Kidney (tissue), 22 donors: ENCODE measurements at places on chromosomes 3 and 15. TPM values are rescaled to one million over a fixed set of nuclear protein-coding genes. Genes with fewer than 3 reads are reported as not detected.

PLCH1 gene
- 9.6 TPM for total RNA-seq

GRCh38 chr3:76324101-76324500, 538.8 kb upstream of the ZNF717 start:
- no peak for DNase-seq

ACOX2 gene
- total RNA-seq = 18.6 TPM

DNA sequence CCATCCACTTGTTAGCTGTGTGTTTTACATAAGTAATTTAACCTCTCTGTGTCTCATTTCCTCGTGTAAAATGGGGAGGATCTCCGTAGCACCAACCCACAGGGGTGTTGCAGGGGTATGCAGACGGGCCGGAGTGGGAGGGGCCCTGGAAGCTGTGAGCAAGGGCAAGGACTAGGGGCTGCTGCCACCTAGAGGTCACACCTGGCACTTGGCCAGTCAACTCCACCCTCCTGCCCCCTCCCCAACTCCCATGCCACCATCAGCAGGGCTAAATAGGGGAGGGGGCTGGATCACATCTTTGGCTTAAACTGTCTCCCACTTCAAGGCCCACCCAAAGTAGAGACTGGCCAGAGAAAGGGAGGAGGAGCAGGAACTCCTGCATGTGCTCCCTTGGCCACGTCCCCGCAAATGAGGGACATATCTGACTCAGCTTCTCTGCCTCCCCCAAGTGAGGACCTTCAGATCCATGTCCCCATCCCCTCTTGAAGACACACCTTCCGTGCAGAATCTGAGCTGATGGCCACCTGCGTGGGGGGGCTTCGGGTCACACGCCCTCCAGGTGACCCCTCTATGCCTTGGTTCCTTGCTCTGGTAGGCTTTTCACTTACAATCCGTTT, 2.6 kb downstream of the CCDC9B start:
- peak; percentile 86 for DNase-seq

- DNase-seq = no peak
Measured at GRCh38 chr3:178777718-178778411, 241.6 kb downstream of the KCNMB2 start.

DNA sequence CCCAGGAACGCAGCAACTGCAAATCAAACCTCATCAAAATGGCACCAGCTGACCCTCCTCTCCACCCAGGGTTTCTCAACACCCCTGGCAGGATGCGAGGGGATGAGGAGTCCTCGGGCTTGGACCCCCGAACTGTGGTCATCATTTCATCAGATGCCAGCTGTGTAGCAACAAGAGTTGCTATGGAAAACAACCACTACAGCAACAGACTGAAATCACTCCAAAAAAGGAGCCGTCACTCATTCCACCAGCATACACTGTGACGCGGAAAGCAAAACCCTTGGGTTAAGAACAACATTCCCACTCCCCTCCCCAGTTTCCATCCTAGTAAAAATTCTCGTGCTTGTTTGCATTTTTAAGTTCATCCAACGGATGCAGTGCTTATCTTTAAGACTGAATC, 40.1 kb downstream of the VGLL4 start:
- DNase-seq = no peak

DNA sequence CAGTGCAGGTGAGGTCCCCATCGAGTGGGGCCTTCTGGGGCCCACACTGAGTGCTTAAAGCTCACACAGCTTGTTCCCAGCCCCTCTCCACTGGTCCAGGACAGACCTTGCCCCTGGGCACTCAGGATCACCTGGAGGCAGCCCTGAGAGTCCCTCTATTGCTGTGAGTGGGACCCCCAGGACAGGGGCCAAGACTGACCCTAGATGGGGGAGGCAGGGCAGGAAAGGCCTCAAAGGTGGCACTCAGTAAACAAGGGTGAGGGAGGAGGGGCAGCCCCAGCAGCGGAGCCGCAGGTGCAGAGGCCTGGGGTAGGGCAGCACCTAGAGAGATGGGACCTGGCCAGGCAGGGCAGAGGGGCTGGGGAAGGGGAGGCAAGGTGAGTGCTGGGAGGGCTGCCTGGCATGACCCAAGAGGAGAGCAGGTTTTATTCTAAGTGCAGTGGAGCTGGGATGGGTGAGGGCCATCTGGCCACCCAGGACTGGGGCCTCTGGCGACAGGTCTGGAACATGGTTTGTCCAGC, 27.9 kb downstream of the CFAP100 start:
- no peak for DNase-seq

- no peak for DNase-seq
Measured at GRCh38 chr3:46690798-46691197, 2.7 kb downstream of the ALS2CL start.

- no peak for DNase-seq
Measured at GRCh38 chr3:142269767-142270166, 44.4 kb upstream of the GK5 start.

DNA sequence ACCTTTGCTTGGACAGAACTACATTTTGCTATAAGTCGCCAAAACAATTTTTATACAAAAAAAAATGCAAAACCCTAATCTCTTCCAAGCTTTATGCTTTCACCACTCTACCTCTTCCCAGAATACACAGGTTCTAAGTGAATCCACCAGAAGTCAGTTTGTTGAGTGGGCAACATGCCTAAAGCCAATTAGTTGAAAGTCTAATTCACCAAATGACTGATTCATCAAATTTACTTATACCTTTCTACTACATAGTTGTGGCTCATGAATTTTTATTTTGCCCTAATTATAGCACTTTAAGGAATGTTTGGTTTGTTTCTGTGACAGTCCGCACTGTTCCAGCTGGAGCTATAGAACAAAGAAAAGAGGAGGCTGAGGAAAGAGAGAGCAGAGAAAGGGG, 265.9 kb upstream of the TGFBR2 start:
- no peak for DNase-seq

ANKUB1 gene
- not detected for total RNA-seq

NAALADL2 gene
- total RNA-seq = 20.2 TPM

DNA sequence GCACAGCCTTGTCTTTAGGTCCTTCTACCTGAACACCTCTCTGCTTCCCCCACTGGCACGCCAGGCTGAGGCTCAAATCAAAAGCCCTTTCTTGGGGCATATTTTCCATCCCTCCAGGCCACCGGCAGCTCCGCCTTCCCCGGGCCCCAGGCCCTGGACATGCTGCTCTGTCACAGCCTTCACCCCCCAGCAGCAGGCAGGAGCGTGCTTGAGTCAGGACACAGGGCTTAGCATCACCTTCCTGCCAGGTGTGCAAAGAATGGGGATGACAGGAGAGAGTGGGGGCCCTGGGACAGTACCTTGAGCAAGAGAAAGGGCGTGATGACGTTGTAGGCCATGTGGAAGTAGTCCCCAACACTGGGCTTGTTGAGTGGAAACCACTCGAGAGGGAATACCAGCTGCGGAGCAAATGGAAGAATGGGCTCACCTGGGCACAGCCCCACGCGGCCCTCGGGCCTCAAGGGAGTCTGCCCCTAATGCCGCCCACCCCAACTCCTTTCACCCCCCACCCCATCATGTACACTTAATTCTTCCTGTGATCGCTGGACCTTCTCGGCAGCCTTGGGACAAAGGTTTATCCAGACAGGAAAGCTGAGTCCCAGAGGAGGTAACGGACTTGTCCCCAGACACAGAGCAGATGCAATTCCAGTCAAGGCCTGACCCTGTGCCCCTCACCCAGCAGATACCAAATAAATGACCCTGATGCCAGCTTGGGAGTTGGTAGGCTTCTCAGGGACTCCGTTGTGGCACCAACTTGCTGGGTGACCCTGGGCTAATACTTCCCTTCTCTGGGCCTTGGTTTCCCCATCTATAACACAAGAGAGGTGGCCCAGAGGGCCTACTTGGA, 9.1 kb upstream of the CALML4 start:
- DNase-seq = no peak

GRCh38 chr3:140834266-140835037, 107.2 kb upstream of the SLC25A36 start:
- DNase-seq = no peak

DNA sequence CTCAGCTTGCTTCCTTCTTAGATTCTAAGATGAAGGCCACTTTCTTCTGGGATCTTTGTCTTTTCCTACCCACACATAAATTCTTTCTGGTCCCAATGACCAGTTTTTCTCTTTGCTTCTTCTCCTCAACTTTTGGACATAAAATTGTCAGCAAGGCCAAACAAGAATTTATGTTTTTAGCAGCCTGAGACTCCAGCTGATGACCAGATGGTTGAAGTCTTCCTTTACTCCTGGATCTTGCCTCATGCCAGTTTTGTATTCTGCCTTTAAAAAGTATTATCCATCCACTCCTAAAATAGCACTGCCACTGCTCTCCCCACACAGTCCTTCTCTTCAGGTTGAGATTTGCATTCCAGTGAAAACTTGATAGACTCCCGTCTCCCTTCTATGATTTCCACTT, 236.0 kb downstream of the VPS13C start:
- no peak for DNase-seq

CRABP1 gene
- total RNA-seq = not detected

GOLGA6L9 gene
- 2.9 TPM for total RNA-seq

GRCh38 chr3:55243678-55244077, 243.4 kb downstream of the WNT5A start:
- no peak for DNase-seq

- no peak for DNase-seq
Measured at GRCh38 chr15:31251165-31251564, 75.5 kb upstream of the KLF13 start.

- no peak for DNase-seq
Measured at GRCh38 chr3:73503781-73504180, 121.0 kb downstream of the PDZRN3 start.

- no peak for DNase-seq
Measured at GRCh38 chr15:65902373-65902772, 33.1 kb downstream of the RAB11A start.

DNA sequence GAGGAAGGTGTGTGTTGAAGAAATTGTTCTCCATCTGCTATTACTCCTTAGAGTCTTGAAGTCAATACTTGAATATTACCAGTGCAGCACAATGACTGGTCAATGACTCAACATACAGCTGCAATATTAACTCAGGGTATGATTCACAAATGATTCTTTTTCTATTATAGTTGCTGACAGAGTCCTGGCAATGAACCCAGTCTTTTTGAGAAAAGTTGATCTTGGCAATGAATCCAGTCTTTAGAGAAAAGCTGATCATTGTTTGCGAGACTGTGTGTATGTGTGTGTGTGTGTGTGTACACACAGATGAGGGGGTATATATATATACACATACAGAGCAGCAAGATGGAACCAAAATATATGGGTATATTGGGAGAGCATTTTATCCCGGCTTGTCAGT, 315.1 kb downstream of the ZNF385D start:
- DNase-seq = no peak

DNA sequence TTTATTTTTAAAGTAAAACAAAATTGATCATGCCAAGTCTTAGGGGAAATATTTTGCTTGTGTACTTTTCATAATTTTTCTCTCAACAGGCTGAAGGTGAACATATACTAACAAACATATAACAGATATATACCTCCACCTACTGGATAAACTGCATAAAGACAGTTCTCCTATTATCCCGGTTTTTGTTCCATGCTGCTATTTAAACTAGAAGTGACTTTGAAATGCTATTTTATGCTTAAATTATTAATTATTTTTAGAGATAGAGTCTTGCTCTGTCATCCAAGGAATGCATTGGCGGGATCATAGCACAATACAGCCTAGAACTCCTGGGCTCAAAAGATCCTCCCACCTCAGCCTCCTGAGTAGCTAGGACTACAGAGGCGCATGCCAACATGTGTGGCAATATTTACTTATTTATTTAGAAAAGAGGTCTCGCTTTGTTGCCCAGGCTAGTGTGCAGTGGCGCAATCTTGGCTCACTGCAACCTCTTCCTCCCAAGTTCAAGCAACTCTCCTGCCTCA, 49.8 kb downstream of the ST3GAL6 start:
- DNase-seq = peak; percentile 53

DNA sequence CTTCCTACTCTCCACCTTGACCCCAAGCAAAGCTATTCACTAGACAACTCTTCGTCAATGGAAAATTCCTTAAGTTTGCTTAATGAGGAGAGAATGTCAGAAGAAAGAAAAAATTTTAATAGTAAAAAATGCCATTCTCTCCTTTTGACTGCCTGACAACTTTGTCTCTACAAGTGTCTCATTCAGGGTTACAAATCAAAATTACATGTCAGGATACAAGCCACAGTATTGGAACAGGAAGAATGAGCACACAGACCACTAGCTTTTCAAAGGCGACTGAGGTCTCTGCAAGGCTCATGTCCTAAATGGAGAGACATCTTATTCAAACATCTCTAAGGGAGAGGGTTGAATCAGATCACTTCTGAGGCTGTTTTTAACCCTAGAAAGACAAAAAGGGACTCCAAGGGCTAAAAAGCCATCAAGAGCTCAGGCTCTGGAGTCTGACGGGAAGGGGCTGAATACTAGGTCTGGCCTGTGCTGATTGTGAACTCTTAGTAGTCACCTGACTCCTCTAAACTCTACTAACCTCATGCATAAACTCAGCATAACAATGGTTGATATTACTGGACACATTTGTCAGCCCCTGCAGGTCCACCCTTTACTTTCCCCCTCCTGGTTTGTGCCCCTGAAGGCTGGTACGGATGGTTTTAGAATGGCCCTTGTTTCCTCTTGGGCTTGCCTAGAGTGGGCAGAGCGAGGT, 12.8 kb upstream of the MEIS2 start:
- DNase-seq = no peak

UBAP1L gene
- 5.4 TPM for total RNA-seq

DNA sequence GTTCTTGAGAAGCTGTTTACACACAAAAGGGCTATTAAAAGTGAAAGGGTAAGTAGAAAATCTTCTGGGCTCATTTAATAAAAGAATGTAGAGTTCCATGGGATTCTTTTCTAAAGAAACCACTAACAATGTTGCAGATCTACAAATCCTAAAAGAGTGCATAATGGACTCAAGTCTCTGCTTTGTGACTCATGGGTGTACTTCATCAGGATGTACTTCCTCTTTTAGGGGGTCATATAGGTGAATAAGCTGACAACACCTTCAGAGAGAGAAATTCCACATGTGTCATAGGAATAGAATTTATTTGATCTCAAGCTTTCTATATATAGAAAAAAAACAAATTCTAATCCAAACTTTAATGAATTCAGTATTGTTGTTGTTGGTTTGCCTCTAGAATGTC, 355.5 kb downstream of the TIGIT start:
- DNase-seq = no peak

CEMIP gene
- 0.57 TPM for total RNA-seq

TTC21A gene
- 14.1 TPM for total RNA-seq

TCF12 gene
- 116 TPM for total RNA-seq

ITIH4 gene
- 15.4 TPM for total RNA-seq

DNA sequence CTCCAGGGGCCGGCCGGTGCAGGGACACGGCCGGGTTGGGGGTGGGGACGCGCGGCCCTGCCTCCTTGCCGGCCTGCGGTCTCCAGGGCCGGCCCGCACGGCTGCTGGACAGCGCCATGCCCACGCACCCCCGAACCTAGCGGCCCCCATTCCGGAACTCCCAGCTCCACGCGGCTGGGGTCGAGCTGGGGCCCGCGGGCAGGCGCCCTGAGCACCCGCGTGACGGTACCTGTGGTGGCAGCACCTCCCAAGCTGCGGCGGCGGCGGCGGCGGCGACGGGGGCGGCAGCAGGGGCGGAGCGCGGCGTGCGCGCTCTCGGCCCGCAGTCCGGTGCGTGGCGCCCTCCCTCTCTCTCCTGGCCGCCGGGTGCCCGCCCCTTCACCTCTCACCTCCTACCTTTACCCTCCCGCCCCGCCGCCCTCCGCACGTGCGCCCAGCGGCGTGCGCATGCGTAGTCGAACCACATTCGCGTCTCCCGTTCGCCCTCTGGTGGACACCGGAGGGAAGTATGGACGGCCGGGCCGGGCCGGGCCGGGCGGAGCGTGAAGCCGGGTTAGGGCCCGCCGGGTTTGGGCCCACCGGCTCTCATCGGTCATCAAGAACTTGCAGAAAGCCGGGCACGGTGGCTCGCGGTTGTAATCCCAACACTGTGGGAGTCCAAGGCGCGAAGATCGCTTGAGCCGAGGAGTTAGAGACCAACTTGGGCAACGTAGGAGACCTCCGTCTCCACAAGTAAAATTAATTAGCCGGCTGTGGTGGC, at the start of gene SCAP:
Gene SCAP, minus strand, starts transcription at position 372 of the 760 bp plus-strand sequence. CDS start 32,948 bp downstream, outside the sequence.
- peak; percentile 95 for DNase-seq
